GM12878 (cell line): ENCODE measurements at places on chromosomes 1 and 21.

GRCh38 chr1:2556277-2556677 lies at the start of gene TNFRSF14:
TSS of gene TNFRSF14 (plus strand) at chr1:2556371. CDS start at chr1:2556665, 294 bp downstream.
- no peak for DNase-seq

GRCh38 chr1:241343956-241344355 lies 13.0 kb downstream of the RGS7 start:
- no peak for DNase-seq

GRCh38 chr1:2047749-2048729 lies 2.2 kb upstream of the PRKCZ start:
- DNase-seq, result no peak

DNA sequence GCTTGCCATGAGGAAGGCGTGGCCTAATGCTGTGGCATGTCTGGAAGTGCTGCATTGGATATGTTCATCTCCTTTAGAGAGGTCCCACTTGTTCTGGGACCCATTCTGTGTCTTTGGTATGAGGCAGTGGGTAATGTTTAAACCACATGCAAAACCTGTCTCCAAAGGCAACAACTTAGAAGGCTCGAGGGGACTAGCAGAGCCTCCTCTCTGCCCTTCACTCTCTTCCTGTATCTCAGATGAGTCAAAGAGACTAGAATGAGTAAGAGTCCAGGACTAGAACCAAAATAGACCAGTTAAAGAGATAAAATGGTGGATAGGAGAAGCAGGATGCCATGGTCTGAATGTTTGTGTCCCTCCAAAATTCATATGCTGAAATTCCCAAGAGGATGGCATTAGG lies 220.8 kb upstream of the KIAA0040 start:
- peak; percentile 23 for DNase-seq

GRCh38 chr1:201406831-201407406 lies 7.8 kb upstream of the LAD1 start:
- DNase-seq, result peak; percentile 69

- peak; percentile 94 for DNase-seq
Measured at GRCh38 chr1:101247404-101248287, 10.8 kb downstream of the S1PR1 start.

DNA sequence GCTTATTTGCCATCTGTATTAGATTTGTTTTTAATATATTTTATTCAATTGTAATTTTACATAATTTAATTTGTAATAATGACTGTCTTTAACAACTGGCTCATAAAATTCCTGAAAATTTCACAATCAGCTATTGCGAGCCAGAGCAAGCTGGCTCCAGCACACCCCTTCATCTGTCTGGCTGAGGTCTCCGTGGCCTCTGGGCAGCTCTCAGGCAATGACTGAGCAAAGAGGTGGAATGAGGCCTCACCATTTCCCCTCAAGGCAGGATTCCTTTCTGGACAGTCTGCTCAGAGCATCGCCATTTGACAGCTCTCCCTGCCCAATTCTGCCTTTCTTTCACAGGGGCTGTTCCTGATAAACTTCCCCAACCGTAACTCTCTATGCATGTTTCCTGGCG lies 5.8 kb upstream of the KANK4 start:
- no peak for DNase-seq

GRCh38 chr1:110580244-110580643 lies 25.9 kb downstream of the KCNA2 start:
- DNase-seq, result no peak

DNA sequence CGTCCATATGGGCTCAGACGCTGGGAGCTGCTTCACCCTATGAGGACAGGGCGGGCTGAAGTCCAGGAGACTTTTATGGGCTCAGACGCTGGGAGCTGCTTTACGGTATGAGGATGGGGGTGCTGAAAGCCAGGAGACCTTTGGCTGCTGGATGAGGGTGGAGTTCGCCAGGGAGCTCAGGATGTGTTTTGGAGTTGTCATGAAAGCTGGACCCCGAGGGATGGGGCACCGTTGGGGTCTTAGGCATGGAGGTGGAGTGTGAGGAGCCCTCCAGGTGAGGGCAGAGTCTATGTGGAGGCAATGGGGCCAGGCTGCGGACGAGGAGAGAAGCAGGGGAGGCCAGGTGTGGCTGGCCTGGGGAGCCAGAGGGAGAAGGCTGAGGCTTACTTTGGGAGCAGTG lies 27.5 kb downstream of the TRPM2 start:
- no peak for DNase-seq

DNA sequence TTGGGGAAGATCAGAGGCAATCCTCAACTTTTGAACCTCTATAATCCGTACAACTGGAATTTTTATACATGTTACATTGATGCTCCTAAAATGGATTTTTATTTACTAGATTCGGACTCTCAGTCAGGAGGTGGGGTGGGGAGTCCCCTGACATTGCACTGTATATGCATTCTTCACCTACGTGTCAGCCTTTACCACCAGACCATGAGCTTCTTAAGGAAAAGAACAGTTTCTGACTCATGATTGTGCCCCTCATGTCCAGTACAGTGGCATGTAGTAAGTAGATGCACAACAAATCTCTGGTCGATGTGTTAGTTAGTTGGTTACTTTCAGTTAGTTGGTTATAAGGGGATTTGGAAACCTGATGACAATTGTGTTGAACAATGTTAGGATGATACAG lies 15.4 kb downstream of the LPAR3 start:
- no peak for DNase-seq

DNA sequence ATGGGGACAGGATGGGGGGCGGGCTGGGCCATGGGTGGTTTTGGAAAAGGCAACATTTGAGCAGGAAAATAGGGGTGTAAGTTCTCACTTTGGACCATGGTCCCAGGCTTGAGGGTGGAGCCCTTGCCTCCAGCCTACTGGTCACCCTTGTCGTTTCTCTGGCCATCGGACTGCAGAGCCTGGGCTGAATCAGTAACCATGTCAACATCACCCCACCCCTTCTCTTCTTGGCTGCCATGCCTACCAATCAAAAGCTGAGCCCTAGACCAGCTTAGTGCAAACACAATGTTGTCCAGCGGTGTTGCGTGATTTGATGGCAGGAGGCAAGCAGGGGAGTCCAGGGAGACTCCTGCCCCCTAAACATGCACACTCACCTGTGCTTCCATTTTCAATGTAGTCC lies 231.0 kb upstream of the KAZN start:
- no peak for DNase-seq

- no peak for DNase-seq
Measured at GRCh38 chr21:24420689-24421088, 1186.6 kb downstream of the MRPL39 start.

DNA sequence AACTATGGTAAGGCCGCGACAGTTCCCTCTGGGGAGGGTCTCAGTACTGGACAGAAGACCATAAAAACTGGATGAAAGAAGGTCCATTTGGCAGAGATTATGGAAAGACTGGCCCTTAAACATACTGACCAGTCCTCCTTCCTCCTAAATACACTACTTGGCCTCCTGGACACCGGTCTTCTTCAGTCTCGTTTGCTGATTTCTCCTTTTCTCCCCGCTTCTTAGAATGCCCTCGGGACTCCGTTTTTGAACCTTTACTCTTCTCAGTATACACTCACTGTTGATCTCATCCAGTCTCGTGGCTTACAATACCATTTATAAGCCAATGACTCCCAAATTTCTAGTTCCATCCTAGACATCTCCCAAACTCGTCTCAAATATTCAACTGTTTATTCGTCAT lies 694 bp upstream of the MRPL9 start:
- no peak for DNase-seq

DNA sequence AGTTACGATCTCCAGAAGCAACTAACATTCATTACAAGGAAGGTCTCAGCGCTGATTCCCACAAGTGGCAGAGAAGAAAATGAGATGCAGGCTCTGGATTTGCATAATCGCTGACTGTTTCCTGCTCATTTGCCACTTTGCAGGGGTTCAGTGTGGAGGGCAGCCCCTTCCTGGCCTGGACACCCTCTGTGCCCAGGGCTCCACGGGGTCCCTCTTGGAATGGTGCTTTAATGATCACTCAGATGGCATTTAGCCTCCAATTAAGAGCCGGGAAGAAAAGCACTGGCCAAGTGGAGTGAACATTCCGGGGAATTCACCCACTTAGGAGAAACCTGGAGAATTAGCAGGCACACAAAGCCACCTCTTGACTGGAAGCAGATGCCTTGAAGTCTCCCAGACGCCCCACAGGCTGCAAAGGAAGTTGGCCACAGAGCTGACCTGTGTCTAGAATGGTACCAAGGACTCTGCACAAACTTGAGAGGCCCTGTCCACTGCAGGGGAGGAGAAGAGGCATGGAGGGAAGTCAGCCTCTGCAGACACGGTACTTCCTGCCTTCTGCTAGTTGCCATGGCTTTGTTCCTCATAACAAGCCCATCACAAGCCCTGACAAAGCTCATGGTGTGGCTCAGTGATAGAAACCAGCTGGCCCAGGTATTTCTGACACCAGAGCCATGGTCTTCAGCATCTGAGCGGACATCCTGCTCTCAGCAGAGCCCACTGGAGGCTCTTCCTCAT lies 157.2 kb downstream of the KAZN start:
- DNase-seq, result no peak

DNA sequence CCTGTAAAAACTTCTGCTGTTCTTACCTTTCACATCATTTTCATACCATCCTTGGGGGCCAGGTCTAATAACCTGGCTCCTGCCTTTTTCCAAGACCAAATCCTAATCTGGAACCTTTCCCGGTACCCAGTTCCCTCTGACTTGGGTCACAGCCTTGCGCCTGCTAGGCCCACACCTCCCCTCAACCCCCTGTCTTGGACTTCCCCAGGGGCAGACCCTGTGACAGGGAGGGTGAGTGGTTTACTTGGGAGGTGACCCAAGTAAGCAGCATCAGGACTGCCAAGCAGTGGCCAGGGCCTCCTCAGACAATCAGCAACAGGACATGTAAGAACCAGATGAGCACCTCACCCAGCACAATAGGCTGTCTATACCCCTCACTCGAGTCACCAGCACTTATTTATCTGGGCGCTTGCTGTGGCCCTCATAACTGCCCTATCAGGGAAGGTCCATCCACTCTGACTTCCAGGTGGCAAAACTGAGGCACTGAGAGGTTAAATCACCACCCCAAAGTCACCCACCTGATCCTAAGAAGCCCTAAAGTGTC lies 124.7 kb downstream of the MATN1 start:
- DNase-seq, result no peak
